Common myeloid progenitor, CD34-positive (primary cell): ENCODE measurements at places on chromosomes 6 and 20.
A peak's percentile ranks its signal among the peaks of the same experiment; 100 is the strongest.

DNA sequence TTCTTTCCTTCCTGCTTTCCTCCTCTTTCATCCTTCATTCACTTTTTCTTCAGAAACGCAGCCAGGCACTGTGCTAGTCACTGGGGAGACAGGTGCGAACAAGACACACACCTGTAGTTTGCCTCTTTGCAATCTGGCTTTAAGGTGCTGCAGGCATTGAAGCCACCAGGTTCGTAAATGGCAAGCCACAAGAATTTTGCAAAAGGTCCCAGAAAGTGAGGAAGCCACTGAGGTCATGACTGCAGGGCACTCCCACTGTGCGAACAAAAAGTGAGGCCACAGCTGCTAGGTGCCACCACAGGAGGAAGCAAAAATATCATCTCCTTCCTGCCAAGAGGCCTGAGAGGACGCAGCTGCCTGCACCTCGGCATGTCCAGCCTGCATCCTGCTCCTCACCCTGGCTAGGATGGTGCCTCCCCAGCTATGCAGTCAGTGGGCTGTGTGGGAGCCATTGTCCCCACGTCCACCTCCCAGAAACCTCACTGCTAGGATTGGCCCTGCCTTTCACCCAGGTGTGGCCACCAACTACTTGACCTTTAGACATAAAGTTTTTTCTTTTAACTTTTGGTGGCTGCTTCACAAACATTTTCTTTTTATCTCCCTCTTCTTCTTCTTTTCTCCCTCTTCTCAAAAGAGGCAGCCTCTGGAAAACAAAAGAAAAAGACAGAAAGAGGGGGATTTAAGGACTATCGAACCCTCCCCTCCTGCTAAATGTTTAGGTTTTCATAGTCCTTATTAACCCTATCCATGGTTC is 230.8 kb downstream of the BCAS1 start:
- DNase-seq: peak; percentile 58

DNA sequence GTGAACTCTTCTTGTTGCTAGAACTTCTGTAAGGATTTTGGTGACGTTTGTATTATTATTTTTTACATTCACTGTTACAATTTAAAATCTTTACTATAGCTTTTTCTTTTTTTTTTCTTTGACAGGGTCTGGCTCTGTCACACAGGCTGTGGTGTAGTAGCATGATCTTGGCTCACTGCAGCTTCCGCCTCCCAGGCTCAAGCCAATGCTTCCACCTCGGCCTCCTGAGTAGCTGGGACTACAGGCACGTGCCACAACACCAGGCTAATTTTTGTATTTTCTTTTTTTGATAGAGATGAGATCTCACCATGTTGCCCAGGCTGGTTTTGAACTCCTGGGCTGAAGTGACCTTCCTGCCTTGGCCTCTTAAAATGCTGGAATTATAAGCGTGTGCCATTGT is 21.2 kb downstream of the HECA start:
- DNase-seq: no peak

GRCh38 chr6:157410045-157410444 is 29.1 kb downstream of the ZDHHC14 start:
- DNase-seq: no peak

- DNase-seq: no peak
Measured at GRCh38 chr6:36729161-36729524, 31.5 kb downstream of the RAB44 start.

DNA sequence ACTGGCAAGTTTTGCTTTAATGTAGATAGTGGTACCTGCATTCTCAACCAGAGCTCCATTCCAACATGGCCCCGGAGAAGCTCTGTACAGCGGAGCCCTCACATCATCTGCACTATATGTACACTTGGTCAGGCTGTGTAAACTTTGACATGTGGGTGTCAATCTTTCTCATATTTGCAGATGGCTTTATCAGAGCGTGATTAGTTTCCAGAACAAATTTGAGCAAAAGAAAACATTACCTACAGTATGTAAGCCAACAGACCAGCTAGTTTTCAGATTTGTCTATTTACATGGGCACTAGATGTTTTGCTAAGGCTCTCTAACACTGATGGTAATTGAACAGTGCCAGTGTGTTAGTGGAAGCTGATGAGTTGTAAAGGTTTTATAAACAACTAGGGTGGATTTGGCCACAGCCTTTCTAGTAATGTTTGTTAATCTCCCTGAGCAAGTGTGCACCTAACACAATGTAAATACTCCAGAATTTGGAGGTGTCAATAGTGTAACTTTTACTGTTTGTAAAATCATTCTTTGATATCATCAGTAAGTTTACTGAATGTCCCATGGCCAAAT is 131.8 kb downstream of the FOXA2 start:
- no peak for DNase-seq

DNA sequence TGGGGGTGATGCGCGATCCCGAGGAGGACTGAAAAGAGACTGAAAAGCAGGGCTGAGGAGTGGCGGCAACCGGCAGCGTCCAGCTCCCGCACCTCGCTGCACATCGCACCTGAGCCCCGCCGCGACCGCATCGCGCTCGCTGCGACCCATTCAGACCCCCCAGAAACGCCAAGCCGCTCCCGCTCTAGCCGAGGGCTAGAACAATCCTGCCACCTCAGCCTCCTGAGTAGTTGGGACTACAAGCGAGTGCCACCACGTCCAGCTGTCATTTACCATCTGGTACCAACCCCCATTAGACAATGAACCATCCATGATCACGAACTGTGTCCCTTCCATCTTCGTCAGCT is 33.2 kb downstream of the HLA-A start:
- DNase-seq: peak; percentile 21

- DNase-seq: no peak
Measured at GRCh38 chr6:147132889-147133288, 71.3 kb upstream of the STXBP5 start.

DNA sequence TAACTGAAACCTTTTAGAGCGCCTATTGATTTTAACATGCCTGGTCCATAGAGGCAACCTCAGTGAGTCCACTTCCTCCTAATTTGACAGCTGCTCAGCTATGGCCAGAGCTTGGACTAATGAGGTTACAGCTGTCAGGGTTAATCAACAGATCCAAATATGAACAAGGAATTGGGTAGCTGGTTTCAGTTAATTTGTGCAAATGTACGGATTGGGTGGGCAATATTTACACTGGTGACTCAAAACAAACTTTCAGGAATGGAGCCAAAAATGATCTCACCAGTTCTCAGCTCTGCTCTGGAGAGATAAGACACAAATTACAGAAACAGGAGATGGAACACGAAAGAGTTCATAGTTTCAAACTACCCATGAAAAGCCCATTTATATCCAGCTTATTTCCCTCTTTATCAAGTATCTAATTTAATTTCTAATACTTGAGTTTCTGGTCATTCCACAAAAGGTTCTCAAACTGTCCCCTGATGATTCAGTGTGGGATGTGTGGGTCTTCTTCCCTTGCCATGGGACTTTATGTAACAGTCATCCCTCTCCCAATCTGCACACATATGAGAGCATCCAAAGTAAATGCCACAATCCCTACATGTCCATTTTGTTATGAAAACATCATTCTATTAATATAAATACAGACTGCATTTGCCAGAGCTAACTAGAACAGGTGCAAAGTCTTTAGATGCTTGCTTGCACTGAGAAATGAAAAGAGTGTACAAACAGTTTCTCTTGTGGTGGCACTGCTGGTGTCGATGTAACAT is 149.9 kb downstream of the RPS12 start:
- DNase-seq: peak; percentile 85

- no peak for DNase-seq
Measured at GRCh38 chr20:61119794-61120410, 132.2 kb upstream of the CDH4 start.

DNA sequence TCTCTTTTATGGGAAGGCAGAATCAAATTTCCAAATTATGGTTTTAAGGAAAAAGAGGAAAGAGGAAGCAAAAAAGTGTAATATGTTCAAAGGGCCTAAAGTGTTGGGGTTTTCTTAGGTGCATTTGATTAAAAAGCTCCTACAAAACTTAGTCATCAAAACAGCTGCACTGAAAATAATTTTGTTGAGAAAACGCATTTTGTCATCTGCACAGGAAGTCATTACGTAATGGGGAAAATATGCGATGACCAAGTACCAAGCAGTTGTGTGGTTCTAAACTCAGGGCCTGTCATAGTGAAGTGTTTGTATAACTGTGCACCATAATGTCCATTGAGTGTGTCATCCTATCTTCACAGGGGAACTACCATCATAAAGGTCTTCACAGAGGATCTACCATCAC is 15.6 kb downstream of the HAO1 start:
- DNase-seq: no peak

GRCh38 chr6:109330263-109330662 is 52.0 kb downstream of the CD164 start:
- DNase-seq: no peak

DNA sequence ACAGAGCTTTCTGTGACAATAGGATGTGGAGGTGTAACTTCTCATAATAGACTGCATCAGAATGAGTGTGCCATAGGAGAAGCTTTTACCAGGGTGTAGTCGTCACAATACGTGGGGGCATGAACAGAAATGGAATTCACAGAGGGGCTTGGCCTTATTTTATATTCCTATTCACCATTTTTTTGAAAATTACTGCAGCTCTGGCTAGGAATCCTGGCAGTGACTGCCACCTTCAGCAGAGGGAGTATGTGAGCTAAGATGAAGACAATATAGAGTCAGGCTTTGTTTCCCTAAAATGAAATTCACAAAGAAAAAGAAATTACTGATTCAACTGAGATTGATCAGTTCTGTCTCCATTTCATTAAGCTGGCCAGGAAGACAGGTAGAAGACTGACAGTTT is 13.9 kb downstream of the TOMM6 start:
- DNase-seq: no peak

DNA sequence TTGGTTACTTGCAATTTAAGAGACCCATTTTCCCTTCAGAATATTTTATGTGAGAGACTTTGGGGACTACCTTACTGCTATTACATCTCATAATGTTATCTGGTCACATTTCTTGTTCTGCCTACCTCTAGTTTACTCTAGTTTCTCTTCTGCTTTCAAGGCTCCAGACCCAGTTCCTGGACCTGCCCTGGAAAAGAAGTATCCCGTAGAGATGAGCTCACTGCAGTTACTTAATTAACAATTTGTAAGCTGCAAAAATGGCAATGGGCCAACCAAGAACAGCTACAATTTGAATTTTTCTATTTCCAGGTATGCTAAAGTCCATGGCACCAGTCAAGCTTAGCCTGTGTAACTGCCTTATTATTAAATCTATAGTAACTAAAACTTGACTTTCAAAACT is 25.0 kb downstream of the TAB2 start:
- DNase-seq: no peak

- DNase-seq: no peak
Measured at GRCh38 chr20:62087632-62088031, 22.0 kb upstream of the TAF4 start.

DNA sequence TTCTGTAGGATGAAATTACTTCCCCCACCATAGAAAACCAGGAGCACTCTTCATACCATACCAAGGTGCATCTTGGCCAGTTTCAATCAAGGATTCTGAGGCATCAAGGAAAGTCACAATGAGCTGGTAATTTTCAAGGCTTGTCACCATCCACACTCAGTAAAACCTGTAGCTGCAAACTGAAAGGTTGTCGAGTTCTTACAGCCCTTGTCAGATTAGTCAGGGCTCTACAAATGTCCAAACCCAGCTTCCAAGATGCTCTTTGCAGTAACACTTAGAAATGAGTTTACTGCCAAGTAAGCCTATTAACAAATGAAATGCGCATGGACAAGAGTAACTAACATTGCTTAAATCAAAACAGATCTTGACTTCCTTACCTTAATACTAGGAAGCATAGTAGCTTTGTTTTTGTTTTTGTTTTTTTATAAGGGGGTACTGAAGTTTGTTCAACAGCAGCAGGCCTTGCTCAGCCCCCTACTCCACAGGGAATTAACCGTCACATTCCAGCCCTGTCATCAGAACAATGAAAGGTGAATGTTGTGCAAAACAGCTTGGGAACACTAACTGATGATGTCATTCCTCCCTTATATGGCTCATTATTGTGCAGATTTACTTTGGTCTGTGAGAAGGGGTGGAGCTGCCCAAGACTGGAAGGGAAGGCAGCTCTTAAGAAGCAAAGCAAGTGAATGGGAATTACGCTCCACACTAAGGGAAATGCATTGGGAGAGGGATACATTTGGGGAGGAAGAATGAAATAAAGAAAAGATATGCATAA is 49.9 kb upstream of the TMEM30A start:
- no peak for DNase-seq

GRCh38 chr6:36865835-36866234 is 8.8 kb downstream of the PPIL1 start:
- no peak for DNase-seq

- DNase-seq: peak; percentile 75
Measured at GRCh38 chr6:166251211-166251610, 57.0 kb downstream of the PRR18 start.

GRCh38 chr20:997486-997885 is 4.6 kb downstream of the RSPO4 start:
- DNase-seq: no peak

- no peak for DNase-seq
Measured at GRCh38 chr20:41623625-41624375, 5.6 kb upstream of the CHD6 start.

- DNase-seq: no peak
Measured at GRCh38 chr20:62695448-62696414, 12.9 kb upstream of the NTSR1 start.

- no peak for DNase-seq
Measured at GRCh38 chr6:150492941-150493340, 106.7 kb upstream of the PLEKHG1 start.

DNA sequence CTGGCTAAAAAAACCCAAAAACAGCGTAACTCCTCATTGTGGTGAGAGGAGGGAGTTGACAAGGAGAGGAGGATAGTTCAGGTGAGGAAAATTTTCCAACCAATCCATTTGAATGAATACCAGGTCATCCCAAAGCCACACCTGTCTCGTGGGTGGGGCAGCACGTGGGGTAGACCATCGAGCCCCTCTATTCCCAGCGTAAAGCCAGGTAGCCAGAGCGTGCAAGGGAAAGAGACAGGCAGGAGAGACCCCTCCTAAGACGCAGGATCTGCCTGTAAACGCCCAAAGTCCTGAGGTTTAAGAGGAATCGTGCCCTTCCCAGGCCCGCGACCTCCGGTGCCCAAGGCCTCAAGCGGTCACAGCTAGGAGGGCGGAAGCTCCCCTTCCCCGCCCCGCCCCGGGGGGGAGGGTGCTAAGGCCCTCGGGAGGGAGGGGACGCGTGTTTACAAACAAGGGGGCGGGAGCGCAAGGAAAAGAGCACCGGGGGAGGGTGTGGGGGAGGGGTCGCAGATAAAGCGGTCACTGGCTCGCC is 712 bp downstream of the RXRB start:
- peak; percentile 65 for DNase-seq
